Iris pigment epithelial cell (primary cell): ENCODE measurements at places on chromosomes 16 and 17.
A peak's percentile ranks its signal among the peaks of the same experiment; 100 is the strongest.

DNA sequence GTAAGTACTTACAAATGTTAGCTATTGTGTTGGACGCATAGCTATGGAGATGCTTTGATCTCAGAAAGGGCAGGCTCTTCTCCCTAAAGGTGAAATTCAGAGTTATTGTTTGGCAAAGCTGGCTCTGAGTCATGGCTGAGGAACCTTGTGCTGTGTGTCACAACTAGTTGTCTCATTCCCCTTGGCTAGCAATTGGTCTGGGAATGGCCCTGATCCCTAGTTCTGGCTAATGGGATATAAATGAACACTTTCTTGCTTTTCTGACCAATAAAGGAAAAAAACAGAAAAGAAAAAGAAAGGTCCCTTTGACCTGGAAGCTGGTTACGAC is 210.6 kb downstream of the MAP2K4 start:
- peak; percentile 20 for DNase-seq

GRCh38 chr16:68487203-68487514 is 38.9 kb upstream of the SMPD3 start:
- no peak for DNase-seq

GRCh38 chr17:64126918-64127317 is 3.0 kb downstream of the ERN1 start:
- DNase-seq = peak; percentile 58

DNA sequence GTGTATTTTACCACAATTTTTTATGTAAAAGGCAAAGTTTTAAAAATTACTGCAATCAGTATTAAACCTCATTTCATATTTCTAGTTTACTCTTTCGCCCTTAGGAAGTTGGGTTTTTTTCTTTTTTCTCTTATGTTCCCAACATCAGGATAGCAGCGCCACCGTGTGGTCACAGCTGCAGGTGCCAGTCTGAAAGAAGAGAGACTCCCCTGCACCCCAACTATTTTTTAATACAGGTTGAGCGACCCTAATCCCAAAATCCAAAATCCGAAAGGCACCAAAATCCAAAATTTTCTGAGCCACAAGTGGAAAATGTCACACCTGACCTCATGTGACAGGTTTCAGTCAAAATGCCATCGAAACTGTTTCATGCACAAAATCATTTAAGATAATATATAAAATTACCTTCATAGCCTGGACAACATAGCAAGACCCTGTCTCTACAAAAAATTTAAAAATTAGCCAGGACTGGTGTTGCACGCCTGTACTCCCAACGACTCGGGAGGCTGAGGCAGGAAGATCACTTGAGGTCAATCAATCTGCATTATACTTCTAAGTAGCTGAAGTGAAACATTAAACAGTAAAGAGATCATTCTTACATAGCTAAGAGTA is 21.8 kb upstream of the ASGR2 start:
- peak; percentile 70 for DNase-seq

GRCh38 chr17:12918142-12918541 is 99.7 kb downstream of the ELAC2 start:
- no peak for DNase-seq

GRCh38 chr17:28675980-28676379 is 14.0 kb downstream of the SUPT6H start:
- DNase-seq = no peak

DNA sequence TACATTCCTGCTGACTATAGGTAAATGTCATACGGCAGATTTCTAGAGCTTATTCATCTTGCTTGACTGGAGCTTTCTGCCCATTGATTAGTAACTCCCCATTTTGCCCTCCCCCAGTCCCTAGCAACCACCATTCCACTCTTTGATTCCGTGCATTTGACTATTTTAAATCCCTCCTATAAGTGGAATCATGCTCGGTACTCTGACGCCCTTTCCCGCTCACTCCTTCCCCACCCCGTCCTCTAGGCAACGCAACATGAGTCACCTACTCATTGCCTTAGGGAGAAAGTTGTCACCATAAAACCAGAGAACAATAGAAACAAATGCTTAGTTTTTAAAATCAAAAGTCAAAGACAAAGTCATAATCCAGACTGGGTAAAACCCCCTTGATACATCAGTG is 45.5 kb upstream of the RBBP6 start:
- DNase-seq = no peak

GRCh38 chr16:4984174-4984990 is 26.3 kb downstream of the SEC14L5 start:
- no peak for DNase-seq

- peak; percentile 67 for DNase-seq
Observed at GRCh38 chr17:66636111-66636510, 198.8 kb upstream of the CACNG5 start.

DNA sequence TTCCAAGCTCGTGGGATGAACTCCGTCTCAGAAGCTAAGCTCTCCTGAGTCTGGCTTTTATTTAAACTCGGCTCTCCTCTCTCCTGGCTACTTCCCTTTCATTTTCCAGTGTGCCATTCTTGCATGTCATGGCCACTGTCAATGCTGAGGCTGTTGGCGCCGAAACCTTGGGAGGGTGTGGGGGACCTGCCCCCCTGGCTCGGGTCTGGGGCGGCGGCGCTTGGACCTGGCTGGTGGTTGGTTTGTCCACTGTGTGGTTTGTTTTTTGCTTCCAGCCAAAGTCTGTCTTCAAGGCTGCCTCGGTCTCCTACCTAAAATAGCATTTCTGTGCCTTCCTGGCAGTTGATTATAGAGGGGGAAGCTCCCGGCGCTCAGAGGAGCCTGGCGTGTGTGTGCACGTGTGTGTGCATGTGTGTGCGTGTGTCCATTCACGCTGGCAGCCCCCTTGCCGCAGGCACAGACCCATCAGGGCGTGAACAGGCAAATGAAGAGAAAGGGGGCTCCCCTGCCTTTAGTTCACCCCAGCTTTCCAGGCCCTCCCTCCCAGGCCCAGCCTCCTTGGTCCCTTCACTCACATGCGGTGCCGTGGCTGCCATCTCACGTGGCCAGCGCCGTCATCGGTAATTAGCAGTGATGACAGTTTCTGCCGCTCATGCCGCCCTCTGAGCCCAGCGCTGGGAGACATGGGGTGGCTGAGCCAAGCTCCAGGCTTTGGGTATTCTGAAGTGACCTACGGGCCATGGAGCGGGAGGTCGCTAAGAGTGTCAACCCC is 179.9 kb downstream of the SEC14L1 start:
- peak; percentile 54 for DNase-seq

DNA sequence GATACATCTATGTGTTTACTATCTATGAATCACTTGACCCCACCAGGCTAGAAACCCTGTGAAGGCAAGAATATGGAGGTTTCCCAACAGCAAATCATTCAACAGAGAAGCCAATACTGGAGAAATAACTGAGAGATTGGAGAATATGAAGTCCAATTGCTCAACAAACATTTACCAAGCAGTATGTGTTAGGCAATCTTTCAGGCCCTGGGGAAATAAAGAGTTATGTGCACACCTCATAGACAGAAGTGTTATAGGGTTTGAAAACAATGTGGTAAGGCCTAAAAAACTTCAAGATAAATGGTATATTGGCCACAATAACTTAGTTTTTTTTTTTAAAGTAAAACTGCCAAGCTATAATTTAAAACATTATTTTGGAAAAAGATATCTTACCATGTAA is 1245.8 kb downstream of the CDH11 start:
- no peak for DNase-seq

GRCh38 chr17:65472666-65473309 is 88.7 kb downstream of the AXIN2 start:
- peak; percentile 53 for DNase-seq

- DNase-seq = no peak
Observed at GRCh38 chr16:74699666-74700065, 996 bp downstream of the MLKL start.

- no peak for DNase-seq
Observed at GRCh38 chr16:81553814-81554675, 109.4 kb downstream of the CMIP start.

DNA sequence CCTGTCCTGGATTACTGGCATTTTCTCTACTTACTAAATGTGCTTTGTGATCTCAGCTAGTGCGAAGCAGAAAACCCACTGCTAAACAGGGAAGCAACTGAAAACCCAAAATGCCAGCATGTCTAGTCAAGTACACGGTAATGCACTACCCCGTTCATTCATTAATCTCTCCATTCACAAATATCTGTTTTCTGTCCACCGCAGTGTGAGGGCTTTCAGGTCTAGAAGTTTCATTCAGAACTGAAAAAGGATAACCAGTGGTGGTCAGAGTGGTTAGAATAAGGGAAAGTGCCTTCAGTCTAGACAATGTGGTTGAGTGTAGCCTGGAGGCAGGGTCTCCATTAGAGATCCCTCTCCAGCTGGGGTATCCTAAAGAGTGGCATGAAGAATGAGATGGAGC is 68.3 kb downstream of the C17orf67 start:
- no peak for DNase-seq

DNA sequence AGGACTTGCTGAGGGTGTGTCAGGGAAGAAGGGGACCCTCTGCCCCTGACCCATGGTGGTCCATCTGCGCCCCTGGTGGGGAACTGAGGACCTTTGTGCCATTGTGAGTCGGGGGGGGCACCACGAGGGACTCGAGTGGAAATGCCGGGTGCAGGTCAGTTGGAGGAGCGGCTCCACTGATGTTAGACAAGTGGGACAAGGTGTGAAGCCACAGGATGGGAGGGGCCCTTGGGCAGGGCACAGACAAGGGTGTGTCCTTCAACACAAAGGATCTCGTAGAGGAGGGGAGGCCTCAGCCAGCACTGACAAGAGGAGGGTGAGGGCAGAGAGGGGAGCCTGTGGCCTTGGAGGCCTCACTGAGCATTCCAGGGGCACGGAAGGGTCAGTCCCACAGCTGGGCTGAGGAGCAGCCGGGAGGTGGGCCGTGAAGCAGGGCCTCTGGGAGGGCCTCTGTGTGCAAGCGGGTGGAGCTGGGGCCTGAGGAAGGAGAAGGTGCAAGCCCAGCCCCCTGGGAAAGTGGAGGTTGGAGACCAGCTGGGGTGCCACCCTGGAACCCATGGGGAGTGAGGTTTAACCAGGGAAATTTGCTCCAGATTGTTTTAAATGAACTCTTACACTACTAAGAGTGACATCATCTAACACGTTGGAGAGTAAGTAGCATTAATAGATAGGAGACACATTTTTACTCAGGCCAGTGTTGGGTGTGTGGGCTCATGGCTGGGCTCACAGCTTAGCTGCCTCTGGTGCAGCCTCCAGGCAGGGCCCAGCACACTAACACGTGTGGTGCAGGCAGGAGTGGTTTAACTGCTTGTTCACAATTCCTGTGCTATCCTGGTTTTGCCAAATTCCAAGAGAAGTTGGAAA is 27.9 kb downstream of the NARF start:
- DNase-seq = no peak

DNA sequence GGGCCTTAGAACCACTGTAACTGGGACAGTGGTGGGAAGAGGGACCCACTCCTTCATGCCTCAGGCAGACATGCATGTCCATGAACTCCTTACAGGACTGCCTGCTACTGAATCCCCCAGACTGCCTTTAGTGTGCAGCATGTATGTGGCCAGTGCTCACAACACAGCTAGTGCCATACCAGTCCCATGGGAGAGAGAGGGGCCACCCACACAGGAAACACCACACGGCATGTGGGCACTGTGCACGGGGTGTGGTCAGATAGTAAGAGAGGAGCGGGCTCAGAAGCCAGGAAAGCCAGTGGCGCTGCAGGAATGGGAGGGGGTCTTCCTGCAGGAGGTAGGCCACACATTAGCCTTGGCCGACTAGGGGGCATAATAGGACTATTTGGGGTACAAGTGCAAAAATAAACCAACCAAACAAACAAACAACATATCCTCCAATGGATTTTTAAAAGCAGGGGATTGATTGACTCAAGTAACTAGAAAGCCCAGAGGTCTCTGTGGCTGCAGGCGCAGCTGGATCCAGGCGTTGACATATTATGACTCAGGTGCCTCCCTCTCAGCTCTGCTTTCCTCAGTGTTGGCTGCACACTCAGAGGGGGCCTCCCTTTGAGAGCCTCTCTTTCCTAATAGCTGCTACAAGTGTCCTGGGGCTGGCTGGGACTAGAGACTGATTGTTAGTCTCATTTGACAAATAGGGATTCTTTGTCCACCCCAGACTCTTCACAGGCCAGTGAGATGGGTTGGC is 104.4 kb downstream of the AMFR start:
- DNase-seq = no peak

DNA sequence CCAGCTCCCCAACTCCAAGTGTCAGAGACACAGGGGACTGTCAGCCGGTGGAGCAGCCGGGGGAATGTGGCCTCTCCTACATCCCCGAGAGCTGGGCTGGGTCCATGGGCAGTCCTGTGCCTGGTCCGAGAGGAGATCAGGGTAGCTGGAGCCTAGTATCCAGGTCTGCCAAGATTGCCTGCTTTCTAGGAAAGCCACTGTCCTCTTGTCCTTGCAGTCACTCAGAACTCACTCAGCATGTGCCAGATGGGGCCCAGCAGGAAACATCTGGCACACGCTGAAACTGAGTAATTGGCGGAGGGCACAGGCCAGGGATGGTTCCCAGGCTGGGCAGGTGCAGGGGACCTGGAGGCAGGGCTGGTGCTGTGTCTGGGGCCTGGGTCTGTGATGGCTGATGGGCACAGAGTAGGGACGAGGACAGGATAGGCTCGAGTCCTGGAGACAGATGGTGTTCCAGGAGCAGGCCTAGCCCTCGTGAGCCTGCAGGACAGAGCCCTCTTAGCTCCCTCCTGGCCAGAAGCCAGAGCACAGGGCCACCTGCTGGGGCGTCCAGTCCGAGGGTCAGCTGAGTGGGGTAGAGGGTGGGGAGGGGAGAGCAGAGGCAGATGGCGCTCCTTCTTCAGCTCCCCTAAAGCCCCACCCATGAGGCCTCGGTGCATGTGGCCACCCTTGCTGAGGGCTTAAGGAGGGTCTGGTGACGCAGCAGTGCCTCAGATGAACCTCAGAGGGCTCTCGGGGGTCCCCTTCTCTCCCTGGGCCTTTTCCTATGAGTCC is 31.1 kb downstream of the ADCY7 start:
- DNase-seq = no peak

GRCh38 chr17:49815761-49816281 is 27.3 kb downstream of the KAT7 start:
- DNase-seq = no peak

DNA sequence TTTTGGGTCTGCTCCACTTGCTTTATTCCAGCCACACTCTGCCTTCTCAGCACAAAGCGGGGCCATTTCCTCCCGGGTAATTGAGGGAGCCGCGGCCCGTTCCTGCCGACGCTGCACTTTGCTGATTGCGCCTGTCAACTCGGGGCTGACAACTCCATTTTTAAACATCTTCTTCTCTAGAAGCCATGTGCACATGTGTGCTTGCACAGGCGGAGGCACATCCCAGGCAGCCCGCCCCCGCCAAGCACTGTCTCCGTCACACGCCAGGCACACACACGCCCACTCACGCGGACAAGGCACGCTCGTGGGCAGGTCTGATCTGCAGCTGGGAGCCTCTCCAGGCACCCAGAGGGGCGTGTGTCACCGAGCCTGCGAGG is 63.2 kb downstream of the ENGASE start:
- DNase-seq = no peak

- DNase-seq = no peak
Observed at GRCh38 chr17:6543079-6544010, 13.0 kb downstream of the PITPNM3 start.

DNA sequence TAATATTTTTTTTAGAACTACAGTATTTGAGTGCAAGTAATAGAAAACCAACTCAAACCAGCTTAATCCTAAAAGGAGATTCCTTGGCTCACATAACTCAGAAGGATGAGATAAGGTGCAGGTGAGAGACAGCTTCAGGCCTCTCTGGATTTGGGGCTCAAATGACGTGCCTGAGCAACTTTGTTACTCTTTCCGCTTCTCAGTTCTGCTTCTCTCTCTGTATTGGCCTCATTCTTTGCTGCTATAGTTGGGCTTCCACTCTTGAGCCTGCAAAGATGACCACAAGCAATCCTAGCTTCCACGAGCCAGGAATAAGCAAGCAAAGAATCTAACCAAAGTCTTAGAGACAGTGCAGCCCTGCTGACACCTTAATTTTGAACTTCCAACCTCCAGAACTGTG is 45.0 kb upstream of the NLK start:
- DNase-seq = no peak

- no peak for DNase-seq
Observed at GRCh38 chr16:35207059-35207999, 1747.9 kb downstream of the TP53TG3F start.
